Activated T-cell treated with anti-CD3 and anti-CD28 coated beads for 24 hours (primary cell): ENCODE measurements at places on chromosomes 6 and 20.
A peak's percentile ranks its signal among the peaks of the same experiment; 100 is the strongest.

GRCh38 chr6:11374036-11375010 is 141.9 kb upstream of the NEDD9 start:
- peak; percentile 48 for DNase-seq

DNA sequence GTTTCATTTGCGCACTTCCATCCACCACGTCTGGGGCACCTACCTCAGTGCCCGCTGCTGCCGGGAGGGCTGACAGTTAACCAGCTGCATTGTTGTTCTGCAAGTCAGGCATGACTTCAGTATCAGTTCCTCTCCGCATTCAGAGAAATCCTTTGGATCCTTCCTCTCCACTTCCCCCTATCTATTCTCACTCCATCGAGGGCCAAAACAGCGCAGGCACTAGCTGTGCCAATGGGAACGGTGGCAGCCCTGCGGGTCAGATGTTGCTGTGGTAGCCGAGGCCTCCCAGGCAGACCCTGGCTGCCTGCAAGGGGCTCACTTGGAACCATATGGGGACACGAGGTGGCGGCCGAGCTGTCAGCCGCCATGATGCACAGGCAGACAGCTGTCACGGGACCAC is 64.2 kb upstream of the INSM1 start:
- no peak for DNase-seq

- no peak for DNase-seq
Observed at GRCh38 chr6:139655783-139656705, 281.6 kb upstream of the CITED2 start.

- DNase-seq: no peak
Observed at GRCh38 chr6:22917344-22917743, 348.0 kb downstream of the HDGFL1 start.

DNA sequence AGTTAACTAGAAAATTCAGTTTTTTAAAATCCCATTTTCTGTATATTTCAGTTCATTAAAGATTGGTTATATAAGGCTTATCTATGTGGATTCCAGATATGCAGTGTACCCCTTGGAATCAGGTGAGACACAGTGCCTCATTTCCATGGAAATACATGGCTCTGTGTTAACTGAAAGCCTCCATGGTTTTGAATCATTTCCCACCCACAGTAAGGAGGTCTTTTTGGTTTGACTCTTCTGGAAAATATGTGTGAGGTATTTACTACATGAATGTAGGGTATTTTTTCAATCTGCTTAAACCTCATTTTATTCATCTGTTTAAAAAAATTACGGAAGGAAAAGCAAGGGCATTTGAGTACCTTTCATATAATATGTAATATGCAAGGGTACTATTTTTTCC is 25.5 kb downstream of the RNF144B start:
- no peak for DNase-seq

- DNase-seq: no peak
Observed at GRCh38 chr6:27542485-27542884, 69.6 kb upstream of the ZNF184 start.

DNA sequence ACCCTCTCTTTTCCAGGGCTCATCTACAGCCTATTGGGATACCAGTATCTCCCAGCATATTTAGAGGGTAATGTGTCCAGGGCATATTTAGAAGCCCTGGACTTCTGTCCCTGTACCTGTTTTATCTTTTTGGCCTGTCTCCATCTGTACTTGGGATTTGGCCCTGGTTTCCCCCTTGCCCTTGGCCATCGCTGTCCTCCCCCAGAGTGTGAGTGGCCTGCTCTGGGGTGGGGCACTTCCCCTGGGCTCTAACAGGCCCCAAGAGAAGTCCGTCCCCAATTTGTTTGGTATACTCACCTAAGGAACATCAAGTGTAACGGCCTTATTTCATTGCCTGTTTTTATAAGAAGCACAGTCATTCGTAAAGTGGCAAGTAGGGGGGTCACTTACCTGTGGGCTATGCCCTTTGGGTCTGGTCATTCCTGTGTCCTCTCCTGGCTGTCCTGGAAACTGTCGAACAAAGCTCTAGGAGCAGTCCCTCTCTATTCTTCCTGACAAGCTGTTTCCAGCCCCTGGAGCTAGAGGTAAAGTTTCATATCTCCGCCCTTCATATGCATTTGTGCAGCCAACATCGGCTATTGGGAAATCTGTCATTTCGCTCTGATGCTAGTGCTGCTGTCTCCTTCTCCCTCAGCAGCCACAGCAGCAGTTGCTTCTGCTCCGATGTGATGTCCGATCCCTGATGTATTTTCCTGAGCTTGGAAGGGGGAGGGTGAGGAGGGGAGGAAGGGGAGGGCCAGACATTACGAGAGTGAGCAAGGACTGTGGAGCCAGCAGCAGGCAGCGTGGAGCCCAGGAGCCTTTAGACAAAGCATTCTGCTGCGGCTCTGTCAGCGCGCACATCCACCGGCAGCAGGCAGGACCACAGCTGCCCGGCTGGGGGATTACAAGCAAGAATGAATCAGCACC is 83.4 kb downstream of the TCP11 start:
- DNase-seq: no peak

- no peak for DNase-seq
Observed at GRCh38 chr20:50371878-50372769, 138.1 kb upstream of the PTPN1 start.

- DNase-seq: no peak
Observed at GRCh38 chr20:695165-695866, 19.7 kb upstream of the SCRT2 start.

DNA sequence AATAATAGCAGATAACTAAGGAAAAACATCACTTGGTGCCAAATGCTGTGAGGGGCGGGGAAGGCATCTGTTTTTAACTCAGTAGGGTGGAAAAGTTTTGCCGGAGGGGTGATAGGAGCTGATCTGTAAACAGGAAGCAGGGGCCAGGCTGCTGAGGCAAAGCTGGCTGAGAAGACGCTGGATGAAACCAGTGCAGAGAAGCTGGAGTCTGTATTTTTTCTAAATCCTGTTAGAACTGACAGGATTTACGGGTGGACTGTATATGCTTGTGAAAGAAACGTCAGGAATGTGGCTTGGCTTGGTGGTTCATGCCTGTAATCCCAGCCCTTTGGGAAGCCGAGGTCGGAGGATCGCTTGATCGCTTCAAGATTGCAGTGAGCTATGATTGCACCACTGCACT is 5.6 kb downstream of the PCMTD2 start:
- DNase-seq: no peak

DNA sequence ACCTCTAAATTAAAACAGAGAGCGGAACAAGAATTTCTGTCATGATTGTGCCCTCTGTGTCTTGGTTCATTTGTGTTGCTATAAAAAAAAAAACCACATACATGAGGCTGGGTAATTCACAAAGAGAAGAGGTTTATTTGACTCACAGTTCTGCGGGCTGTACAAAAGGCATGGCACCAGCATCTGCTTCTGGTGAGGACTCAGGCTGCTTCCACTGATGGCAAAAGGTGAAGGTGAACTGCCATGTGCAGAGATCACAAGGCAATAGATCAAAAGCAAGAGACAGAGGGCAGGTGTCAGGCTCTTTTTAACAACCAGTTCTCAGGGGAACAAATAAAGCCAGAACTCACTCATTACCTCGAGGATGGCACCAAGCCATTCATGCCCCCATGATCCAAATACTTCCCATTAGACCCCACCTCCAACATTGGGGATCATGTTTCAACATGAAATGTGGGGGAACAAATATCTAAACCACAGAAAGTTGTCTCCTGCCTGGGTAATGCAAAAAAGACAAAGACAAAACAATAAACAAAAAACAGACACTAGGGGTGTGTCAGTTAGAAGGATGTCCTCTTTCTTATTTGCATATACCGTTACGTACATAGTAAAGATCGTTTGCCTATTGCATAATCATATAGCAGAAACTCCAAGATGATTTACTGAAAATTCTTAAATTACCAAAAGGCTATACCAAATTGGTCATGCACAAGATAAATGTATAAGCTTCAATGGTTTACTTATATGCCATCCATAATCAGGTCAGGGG is 17.0 kb downstream of the SERPINB9 start:
- no peak for DNase-seq

- no peak for DNase-seq
Observed at GRCh38 chr6:7644417-7644816, 54.4 kb downstream of the SNRNP48 start.

- DNase-seq: no peak
Observed at GRCh38 chr6:96157018-96157565, 141.3 kb downstream of the FUT9 start.

DNA sequence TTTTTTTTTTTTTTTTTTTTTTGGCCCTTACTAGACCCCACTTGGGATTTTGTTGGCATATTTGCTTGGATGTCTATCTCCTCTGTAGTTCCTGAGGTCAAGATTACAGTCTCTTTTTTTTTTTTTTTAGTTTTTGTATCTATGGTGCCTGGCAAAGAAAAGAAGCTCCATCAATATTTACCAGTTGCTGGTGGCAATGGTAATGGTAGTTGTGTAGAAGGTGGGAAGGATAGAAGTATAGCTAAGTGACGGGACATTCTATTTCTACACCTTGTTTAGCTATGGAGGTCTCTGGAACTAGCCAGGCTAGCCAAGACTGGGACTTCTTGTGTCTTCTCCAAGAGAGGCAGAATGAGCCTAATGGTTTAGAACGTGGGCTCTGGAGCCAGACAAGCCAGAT is 42.2 kb upstream of the TNFAIP3 start:
- DNase-seq: no peak

DNA sequence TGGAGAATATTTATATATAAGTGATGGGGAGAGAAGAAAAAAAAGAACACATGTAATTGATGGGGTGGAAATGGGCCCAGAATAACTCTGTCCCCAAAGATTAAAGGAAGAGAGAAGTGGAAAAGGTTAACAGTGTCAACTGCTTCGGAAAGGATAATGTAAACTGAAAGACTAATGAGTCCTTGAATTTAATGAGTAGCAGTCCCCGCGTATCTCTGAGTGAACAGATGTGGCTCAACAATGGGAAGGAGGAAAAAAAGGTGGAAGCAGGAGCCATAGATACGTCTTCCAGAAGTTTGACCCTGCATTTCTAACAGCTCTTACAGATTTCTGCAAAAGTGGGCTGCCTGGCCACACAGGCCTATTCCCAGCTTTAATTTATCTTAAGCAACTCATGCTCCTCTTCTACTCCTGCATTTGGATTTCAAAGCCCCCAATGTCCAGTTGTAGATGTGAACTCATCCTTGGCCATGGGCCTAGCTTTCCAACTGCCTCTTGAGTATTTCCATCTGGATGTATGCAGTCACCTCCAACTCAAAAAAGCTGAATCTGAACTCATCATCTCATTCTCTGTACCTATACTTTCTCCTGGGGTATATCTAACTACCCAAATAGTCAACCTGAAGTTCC is 61.3 kb downstream of the DST start:
- no peak for DNase-seq

- DNase-seq: no peak
Observed at GRCh38 chr6:89828988-89829471, 650 bp upstream of the CASP8AP2 start.

DNA sequence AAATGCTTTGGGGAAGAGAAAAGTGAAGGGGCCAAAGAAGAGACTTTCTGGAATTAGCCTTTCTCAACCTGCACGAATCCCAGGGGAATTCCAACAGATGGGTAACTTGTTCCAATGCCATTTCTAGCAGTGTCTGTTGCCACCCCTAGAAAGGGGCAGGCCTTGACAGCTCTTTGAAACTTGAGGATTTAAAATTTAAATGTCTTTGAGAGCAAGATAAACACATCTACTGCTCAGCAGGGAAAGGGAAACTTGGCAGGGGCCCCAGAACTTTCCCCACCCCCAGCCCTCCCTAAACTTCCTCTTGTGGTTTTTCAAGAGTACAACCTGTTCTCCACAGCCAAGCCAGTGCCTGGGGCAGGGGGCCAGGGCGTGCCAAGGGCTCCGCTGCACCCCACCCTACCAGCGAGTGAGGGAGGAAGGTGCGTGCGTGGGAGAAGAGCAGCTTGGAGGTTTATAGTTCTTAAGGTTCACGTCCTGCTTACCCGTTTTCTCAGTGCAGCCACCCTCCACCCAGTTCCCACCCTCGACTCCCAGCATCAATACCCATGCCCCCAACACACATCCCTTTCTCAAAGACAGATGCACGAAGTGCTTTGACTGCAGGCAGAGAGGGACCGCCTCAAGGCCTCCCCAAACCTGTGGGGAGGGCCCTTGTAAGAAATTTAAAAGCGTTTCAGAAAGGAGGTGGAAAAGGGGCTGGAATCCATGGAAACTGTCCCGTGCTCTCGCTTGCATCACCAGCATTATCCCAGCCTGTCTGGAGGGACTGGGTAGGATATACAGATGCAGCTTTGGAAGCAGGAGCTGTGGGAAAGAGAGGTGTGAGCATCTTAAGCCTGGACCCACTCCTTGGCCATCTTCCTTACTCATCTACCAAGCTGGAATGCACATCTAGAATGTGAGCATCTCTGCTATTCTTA is 4.5 kb upstream of the TAF8 start:
- DNase-seq: peak; percentile 70

DNA sequence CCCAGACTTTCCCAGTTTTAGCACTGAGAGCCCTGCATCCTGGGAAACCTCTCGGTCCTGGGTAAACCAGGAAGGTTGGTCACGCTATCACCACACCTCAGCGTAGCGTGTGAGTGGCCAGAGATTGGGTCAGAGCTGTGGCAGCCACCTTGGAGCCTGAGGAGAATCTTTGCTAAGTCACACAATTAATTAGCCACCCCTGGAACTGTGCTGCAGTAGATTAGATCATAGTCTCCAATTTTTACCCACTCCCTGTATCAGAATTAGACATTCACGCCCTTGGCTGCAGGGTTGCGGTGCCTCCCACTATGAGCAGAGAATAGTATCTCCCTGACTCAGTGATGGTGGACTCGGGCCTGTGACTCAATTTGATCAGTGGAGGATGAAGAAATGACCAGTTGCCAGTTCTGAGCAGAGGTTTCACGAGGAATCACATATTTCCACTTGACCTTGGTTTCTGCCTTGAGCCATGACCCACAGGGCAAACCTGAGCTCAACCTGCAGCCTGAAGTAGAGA is 6.0 kb upstream of the PTGIS start:
- no peak for DNase-seq

GRCh38 chr6:28980137-28980851 is 24.8 kb downstream of the ZNF311 start:
- DNase-seq: no peak

DNA sequence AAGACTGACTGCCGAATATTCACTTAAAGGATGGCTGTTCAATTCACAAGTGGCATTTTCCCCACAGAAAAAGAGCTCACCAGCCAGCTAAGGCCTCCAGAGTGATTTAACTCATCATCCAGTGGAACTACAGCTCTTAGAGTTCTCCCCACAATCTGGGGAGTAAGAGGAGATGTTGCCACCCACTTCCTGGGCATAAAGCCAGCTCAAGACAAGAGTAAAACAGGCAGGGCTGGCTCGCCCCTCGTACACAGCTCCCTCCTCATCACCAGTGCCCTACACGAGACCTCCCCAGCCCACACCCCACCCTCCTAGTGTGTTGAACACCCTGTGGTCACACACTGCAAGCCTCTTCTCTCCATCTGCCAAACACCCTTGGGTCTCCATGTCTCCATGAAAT is 47.2 kb upstream of the IPCEF1 start:
- DNase-seq: no peak

GRCh38 chr6:85252552-85252951 is 197.3 kb upstream of the NT5E start:
- DNase-seq: no peak

DNA sequence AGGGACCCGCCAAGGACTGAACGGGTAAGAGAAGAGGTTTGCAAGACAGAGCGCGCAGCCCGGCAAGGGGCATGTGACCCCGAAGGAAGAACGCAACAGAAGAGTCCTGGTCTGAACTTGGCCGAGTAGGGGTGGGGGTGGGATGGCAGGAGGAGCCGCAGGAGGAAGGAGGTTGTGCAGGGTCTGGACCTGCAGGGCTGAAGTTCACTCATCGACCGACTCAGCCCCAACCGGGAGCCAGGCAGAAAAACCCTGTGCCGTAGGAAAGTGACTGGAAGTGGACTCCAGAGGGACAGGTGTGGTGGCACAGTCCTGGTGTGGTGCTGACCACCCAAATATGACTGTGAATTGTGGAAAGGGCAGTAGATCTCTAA is 15.2 kb downstream of the ADISSP start:
- DNase-seq: no peak
